ENCODE measurements at places on chromosomes 2 and 18. TPM values are rescaled to one million over a fixed set of nuclear protein-coding genes. Genes with fewer than 3 reads are reported as not detected.

The CARF gene
- total RNA-seq = 1.5 TPM

The CD8B gene
- not detected for total RNA-seq

The ANKRD30BL gene
- not detected for total RNA-seq

The HDAC4 gene
- total RNA-seq = 11.7 TPM

The PLEKHB2 gene
- total RNA-seq = 73.9 TPM

The GPD2 gene
- total RNA-seq = 27.3 TPM

The MAB21L4 gene
- total RNA-seq = 0.29 TPM

The CERS6 gene
- 16.7 TPM for total RNA-seq

The C2orf72 gene
- 7.8 TPM for total RNA-seq

The C2orf42 gene
- total RNA-seq = 8.2 TPM
